ENCODE measurements at places on chromosomes 12 and 14. TPM values are rescaled to one million over a fixed set of nuclear protein-coding genes. Genes with fewer than 3 reads are reported as not detected.

DNA sequence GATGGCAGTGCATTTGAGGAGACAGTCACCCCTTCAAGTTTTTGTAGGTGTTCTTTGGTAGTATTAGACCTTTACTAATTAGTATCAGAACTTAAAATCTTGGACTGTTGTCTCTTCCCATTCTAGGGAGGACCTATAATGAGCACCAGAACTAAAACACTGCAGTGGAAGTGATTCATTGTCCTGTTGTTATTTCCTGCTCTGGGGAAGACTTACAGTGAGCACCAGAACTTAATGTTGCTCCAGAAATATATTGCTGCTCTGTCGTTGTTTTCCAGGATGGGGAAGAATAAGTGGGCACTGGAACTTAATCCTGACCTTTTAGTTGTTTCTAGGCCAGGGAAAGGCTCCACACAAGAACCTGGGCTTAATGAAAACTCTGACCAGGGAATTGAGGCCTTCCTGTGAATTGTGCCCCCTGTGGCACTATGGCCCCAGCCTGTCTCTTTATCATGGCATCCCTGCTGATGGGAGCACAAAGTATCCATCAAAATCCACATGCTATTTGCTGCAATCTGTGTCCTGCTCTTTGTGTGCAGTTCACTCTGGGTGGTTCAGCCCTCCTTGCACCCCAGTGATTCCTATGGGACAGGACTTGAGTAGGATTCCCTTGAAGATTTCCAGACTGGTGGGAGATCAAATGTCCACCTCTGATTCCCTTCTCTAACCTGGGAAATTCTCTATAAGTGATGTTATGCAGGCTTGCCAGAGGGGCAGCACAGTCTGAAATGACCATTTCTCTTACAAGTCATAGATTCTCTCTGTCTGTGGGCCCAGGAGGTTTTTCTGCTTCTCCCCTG, 175.8 kb downstream of the PAWR start:
- no peak for DNase-seq

DNA sequence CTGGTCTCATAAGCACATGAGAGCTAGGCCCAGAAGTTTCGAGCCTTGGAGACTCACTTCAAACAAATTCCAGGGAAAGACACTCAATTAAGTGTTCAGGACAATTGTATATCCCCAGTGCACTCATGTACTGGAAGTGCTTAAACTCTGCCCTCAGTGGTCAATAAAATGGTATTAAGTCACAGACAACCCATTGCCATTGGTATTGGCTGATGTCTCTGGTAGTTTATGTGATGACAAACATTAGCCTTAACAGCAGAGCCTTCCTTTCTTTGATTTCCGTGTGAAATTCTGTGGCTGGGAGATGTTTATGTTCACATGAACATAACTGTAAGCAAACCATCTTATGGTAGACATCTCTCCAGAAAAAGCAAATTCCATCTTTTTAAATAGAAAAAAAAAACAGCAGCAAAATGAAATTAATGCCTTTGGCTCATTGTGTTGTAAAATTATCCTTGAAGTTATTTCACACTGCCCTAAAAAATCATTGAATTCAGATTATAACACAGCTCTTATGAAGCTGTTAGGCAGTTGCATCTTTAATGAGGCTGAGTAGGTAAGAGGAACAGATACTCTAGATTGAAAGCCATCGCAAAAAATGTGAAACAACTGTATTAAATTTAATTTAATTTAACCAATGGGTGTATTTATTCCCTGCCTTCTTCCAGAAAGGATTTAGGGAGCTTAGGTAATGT, 216.2 kb upstream of the PLEKHG7 start:
- no peak for DNase-seq

GRCh38 chr12:123242116-123242904, 9.1 kb downstream of the MTRFR start:
- no peak for DNase-seq

DNA sequence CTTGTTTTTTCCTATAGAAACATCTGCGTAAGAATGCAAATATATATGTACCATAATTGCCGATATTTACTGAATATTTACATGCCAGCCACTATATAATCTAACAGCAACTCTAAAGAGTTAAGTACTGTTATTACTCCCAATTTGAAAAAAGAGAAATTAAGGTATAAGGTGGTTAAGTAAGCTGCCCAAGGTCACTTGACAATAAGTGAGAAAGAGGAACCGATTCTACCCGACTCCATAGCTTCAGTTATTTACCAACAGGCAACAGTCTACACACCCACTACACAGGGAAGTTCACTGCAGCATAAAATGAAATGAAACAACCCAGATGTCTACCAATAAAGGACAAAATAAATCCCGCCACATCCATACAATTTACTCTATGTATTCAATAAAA, 1.1 kb downstream of the MIS18BP1 start:
- DNase-seq, result no peak

GRCh38 chr12:95205685-95206084, 11.6 kb downstream of the FGD6 start:
- no peak for DNase-seq

- DNase-seq, result peak; percentile 46
These were observed 4.4 kb upstream of the NPAS3 start for GRCh38 chr14:32934073-32934880.

GRCh38 chr14:94686511-94687160, 74.4 kb downstream of the SERPINA3 start:
- DNase-seq, result no peak

DNA sequence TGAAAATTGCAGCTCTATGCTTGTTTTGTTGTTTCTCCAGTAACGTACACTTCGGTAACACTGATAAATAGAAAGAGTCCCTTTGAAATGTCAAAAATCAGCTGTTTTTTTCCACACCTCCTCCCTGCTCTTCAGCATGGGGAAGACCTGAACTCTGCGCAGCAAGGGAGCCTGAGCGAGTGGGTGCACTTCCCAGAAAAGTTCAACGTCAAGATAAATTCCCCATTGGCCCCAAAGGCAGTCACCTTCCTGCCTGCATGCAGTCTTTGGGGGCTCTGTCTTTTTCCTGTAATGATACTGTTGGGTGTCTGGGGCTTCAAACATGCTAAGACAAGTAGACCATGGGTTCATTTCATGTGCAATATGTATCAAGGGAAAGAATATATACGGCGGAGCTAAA, 8.8 kb upstream of the FOXG1 start:
- no peak for DNase-seq

GRCh38 chr14:72892879-72893635, 844 bp downstream of the DPF3 start:
- DNase-seq, result peak; percentile 53

GRCh38 chr12:47328831-47329545, 249.2 kb upstream of the AMIGO2 start:
- DNase-seq, result no peak

DNA sequence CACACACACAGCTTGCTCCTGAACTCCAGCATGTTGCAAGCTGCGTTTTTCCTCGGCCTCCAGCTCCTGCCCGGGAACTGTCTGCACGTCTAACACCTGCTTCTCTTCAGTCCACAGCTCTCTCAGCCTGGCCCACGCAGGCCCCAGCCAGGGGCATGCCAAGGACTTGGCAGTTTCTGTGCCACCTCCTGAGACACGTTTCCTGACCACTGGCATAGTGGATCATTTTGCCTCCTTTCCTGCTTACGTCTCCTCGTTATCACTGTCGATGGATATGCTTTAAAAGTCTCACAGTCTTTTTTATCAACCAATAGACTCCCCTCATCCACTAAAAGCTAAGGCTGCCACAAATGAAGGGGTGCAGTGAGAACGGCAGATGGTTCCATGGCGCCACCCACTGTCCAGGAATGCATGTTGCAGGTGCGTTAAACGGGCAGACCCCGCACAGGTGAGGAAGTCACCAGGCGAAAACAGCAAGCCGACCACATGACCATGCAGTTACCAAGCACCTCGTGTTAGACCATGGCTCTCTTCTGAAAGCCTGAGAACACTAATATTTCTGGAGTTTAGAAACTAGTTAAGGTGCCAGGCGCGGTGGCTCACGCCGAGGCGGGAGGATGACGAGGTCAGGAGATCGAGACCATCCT, 14.7 kb upstream of the TEAD4 start:
- DNase-seq, result peak; percentile 57

- no peak for DNase-seq
These were observed 413 bp upstream of the TUBA1C start for GRCh38 chr12:49264466-49264872.

GRCh38 chr12:115051378-115051777, 367.4 kb upstream of the TBX3 start:
- no peak for DNase-seq

GRCh38 chr12:96500693-96501092, 11.3 kb downstream of the CFAP54 start:
- DNase-seq, result no peak

GRCh38 chr14:93970585-93970964, 5.8 kb downstream of the ASB2 start:
- no peak for DNase-seq

GRCh38 chr14:52000696-52001095, 11.3 kb downstream of the RTRAF start:
- no peak for DNase-seq

DNA sequence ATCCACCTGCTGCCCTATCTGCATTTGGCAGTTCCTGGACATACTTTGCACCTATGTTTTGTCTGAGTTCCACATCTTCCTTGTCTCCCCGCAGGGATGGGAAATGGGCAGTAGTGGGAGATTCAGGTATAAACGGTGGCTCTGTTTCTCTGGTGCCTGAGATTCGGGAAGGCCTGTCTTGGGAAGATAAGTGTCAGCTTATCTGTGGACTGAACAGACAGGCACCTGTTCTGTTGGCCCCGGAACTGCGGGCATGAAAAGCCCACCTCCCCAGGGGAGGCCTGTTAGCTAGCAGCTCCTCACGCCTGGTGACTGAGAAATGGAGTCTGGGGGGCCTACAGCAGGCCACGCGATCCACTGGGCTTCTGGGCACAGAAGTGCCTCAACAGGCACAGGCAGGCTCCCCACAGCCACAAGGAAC, 5.8 kb downstream of the PHB2 start:
- DNase-seq, result no peak

DNA sequence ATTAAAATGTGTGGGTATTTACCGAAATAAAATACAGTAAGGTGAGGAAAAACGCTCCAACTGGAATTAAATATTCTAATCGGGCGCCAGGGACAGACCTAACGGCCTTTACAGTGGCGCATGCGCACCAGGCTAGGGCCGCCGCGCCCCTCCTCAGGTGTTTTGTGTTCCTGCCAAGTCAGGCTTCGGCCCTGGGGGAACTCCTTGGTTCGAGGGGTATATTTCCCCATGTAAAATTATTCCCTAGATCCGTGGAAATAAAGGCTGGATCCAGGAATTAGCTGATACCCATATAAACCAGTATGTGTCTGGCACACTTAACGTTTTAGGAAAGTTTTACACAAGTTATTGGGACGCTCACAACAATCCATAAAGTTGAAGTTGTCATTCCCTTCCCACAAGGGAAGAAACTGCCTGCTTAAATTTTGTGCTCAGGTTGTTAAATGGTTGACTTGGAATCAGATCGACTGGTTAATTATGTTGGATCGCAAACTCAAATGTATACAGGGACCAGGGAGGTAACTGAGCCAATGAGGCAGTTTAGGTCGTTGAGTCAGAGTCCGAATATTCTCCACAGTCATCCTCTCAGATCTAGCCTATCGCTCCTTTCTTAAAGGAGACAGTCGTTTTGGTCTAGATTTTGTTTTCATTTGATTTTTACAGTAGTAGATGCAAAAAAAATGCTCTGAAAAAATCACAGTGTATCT, 621 bp upstream of the ANAPC7 start:
- DNase-seq, result peak; percentile 90

- DNase-seq, result no peak
These were observed 72.1 kb downstream of the POLR3B start for GRCh38 chr12:106429636-106430035.

DNA sequence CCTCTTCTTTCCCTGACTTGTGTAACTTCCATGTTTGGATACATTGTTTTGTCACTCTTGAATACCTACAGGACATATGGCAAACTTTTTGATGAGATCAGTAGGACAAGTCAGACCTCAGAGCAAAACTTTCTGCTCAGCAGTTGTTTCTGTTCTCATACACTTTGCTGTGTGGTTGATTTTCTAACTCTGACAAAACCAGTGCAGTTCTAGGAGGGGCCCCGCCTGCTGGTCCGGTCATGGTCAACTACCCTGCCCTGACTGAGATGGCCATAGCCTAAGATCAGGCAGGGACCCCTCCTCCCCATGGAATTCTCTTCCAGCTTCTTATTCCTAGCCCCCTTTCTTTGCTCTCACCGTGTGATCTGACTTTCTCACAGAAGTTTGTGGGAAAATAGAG, 92.8 kb downstream of the OTOGL start:
- no peak for DNase-seq

- peak; percentile 32 for DNase-seq
These were observed 199.6 kb downstream of the CHST11 start for GRCh38 chr12:104656383-104656782.

DNA sequence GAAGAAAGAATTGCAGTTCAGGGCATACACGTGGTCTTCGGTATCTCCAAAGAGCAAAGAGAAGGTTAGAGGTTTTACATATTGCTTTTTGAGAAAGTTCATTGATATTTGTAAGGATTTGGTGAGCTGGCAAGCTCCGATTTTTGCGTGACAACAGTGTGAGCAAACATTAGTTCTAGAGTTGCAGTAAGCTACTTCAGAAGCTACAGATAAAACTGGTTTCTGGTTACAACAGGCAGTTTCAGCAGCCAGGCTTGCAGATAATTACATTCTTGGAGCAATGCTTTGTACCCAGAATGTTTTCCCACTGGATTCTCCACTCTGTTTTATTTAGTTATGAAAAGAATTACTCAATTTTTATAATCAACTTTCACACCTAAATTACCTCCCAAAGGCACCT, 28.2 kb downstream of the KLRK1 start:
- no peak for DNase-seq

GRCh38 chr14:105100910-105101309, 35.7 kb upstream of the GPR132 start:
- DNase-seq, result no peak

GRCh38 chr14:67385120-67385519, 25.0 kb downstream of the EIF2S1 start:
- no peak for DNase-seq

- no peak for DNase-seq
These were observed 2.1 kb downstream of the DIP2B start for GRCh38 chr12:50506753-50507473.

DNA sequence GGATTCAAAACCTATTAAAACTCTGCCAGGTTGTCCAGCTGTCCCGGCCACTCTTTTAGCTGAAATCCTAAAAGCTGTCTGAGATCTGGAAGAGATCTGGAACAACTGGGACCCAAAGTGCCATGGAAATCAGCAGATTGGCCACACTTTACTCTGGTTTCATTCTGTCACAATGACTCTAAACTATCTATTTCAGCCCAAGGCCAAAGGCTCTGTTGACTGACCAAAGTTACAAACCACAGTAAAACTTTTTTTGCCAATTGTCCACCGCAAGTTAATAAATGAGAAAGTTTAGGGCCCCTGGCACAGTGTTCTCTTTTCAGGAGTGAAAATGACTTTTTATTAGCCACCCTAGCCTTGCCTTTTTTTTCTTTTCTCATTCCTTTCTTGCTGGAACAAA, 113.4 kb upstream of the CPM start:
- no peak for DNase-seq

Gene ANO4
- not detected for total RNA-seq

Gene MYF5
- not detected for total RNA-seq

Gene HELB
- total RNA-seq, result 0.81 TPM

Gene B4GALNT1
- 5.6 TPM for total RNA-seq

Gene INSM2
- total RNA-seq, result not detected

Gene GALNT16
- total RNA-seq, result 101 TPM

Gene JKAMP
- 22.3 TPM for total RNA-seq

Gene PTPRR
- 0.19 TPM for total RNA-seq

Gene LRP1-AS
- total RNA-seq, result not detected

Gene SLC7A7
- total RNA-seq, result 4.6 TPM

Gene LMO3
- total RNA-seq, result 2.3 TPM

Gene NKX2-1
- total RNA-seq, result not detected
